Ascending aorta (tissue), 2 donors: ENCODE measurements at places on chromosomes 3 and 15.
A peak's percentile ranks its signal among the peaks of the same experiment; 100 is the strongest.

DNA sequence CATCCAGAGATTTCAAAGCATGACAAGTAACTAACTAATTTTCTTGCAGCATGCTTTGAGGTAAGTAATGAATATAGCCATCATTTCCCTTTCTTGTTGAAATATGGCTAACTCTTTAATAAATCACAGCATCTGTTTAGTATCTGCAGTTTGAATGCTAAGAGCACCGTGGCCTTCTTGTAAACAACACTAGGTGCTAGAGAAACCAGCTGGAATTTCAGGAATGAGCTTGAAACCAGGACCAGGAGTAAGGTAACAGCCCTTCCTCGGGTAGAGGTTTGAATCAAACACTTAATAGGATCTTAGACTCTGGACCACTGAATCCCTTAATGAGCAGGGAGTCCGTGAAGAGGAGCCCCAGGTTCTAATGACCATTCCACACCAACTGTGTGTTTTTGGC, 13.6 kb downstream of the CALML4 start:
- no peak for DNase-seq

DNA sequence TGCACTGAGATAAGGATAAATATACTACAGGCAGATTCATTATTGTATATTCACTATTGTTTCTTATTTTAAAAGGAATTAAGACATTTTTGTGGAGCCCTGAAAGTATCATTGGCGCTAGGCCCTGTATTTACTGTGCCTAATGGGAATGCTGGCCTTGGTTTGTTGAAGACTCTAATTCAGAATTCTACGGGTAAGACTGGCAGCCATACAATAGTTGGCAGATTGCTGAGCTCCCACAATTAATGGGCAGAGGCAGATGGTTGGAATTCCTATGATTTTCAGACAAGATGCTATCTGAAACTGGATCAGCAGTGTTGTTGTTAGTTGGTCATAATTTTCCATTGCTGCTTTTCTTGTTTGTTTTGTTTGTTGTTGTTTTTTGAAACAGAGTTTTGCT, 14.7 kb downstream of the PGBD4 start:
- DNase-seq = no peak

DNA sequence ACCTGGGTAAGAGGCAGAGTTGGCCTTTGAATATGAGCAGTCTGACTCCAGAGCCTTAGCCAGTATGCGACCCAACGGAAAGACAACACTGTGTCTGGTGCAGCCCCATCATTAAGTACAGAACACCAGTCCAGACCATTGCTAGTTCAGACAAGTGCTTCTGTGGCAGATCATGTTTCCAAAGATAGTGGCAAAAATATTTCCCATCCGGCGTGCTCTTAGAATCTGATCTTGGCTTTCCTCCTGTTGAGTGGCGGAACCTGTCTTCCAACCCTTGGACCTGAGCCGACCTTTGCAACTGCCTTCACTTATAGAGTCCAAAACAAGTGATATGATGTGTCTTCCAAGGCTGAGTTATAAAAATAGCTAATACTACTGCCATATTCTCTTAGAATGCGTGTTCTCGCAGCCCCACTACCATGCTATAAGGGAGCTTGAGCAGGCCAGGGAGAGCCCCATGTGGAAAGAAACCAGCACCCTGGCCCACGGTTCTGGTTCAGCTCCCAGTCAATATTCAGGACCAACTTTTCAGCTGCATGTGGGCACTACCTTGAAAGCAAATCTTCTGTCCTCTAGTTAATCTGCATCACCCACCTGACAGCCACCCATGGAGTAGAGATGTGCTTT, 322.4 kb upstream of the SLCO3A1 start:
- DNase-seq = no peak

GRCh38 chr3:127535901-127536829, 54.4 kb downstream of the TPRA1 start:
- no peak for DNase-seq

- no peak for DNase-seq
These were observed 61.5 kb downstream of the CYFIP1 start for GRCh38 chr15:22918596-22919140.

DNA sequence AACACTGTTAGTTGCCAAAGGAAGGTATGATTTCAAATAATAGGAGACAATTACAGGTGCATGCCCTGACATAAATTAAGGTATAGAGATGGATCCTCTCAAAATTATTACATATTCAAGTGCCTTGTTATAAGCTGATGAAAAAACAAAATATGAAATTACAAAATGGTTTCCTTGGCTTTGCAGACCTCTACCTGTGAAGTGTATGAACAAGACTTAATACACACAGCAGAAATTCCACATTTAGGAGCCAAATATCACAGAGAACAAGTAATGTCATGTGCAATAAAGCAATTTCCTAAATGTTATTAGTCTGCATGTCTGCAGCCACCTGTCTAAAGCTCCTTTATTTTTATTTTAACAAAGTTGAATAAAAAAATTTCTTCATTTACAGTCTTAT, 151.5 kb downstream of the ALCAM start:
- no peak for DNase-seq

DNA sequence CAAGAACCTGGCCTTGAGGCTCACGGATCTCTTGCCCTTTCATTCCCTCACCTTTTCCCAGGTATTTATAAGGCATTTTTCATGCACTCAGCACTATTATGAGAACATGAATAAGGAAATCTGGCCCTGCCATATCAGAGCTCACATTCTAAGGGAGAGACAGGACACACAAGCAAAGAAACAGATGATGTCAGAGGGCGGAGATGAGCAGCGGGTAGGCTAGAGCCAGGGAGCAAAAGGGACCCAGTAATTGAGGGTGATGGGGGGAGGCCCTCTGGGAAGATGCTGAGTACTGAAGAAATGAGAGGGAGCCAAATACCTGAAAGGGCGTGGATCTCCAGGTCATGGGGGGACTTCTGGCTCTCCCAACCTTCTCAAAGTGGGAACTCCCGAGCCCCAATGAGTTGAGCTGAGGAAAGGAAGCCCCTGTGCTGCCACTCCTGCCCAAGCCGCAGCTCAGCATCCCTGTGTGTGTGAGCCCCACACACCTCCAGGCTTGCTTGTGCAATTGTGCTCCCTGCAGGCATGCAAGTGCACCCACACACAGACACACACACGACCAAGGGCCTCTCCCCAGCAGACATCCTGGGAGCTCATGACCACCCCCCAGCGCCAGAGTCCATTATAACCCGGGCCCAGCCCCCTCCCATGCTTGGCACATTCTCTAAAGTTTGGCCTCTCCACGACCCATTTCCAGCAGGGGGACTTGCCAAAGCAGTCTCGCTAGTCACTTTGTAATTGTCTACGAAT, 81.4 kb upstream of the PXYLP1 start:
- DNase-seq = no peak

DNA sequence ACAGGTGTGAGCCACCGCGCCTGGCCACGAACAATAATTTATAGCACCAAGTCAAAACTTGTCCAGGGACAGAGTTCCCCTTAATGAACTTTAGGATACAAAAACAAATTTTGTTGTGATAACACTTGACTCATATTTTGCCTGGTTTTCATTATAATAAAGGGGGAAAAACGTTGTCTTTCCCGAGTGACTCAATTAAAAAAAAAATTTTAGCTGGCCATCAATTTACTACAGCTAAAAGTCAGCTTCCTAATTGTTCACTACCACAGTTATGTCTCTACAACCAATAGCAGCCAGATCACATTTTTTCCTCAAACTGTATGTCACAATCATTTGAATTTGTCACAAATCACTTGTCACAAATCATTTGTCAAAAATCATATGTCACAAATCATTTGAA, 116.0 kb downstream of the P3H2 start:
- DNase-seq = no peak

DNA sequence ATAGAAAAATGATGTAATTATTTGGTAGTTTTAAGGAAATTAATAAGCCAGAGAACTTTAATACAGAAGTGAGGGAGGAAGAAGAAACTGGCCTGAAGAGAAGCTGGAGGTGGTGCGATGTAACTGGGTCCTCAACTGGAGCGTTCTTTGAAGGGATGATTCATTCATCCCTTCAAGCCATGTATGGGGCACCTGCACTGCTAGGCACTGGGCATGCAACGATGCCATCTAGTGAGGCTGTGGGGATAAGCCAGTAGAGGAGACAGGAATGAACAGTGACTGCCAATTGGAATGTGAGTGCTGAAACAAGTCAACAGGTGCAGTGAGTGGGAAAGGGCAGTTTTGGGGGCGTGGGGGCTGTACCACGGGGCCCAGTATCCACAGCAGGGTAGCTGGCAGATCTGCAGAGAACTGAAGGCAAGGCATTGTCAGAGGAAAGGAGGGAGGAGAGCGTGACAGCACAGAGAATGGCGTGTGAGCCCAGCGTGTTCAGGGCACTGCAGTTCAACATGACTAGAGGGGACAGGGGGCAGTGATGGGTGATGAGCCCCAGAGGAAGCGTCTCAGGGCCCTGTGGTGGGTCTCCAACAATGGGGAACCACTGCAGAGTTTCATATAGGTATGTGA, 3.8 kb upstream of the KIF23 start:
- DNase-seq = peak; percentile 68

DNA sequence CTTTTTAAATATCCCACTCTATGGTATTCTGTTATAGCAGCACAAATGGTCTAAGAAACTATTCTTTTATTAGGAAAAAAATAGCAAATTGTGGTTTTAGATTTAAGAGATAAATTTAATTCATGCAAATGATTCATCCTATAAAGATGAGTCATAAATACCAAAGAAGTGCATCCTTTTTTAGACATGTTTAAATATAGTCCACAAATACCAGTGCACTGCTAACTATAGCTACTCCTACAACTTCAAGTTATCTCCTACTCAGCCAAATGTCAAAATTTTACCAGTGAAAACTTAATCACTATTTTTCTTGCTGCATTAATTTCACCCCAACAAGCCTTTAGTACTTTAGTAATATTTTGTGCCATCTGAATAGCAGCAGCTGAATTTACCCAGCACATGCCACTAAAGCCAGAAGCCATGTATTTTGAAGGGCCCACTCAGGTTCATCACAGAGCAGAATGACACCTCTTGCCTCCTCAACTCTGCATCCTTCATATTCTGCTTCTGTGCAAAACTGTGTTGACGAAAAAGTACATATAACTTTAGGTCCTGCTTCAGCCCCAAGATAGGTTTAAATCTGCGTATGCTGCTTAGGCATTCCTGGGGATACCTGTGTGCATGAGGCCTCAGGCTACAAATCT, 24.9 kb downstream of the CX3CR1 start:
- DNase-seq = no peak

GRCh38 chr3:14482271-14482721, 57.8 kb downstream of the GRIP2 start:
- no peak for DNase-seq

DNA sequence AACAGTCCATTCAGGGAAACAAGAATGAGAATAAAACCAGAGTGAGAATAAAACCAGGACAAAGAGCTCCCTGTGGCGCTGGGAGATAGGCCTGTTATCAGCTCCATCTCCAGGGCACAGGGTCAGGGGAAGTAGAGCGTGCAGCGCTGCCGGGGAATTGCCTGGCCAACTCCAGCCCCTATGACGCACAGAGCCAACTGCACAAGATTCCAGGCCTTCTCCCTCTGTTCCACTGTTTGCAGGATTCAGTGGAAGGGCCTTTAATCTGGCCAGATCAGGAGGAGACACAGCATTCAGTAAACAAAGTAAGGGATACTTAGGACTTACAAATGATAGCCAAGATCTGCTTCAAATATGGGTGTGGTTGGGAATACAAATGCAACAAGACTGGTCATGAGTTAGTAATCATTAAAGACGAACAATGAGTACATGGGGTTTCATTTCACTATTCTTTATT, 49.4 kb downstream of the ITGB5 start:
- peak; percentile 79 for DNase-seq

GRCh38 chr3:30649572-30650318, 43.3 kb downstream of the TGFBR2 start:
- DNase-seq = no peak

- no peak for DNase-seq
These were observed 18.9 kb upstream of the COPG1 start for GRCh38 chr3:129230311-129231019.
